Motor neuron (in vitro differentiated cells): ENCODE measurements at places on chromosomes 5 and 9. TPM values are rescaled to one million over a fixed set of nuclear protein-coding genes. Genes with fewer than 3 reads are reported as not detected.

TOR4A gene
- 12.3 and 14.2 TPM in 2 replicates for total RNA-seq

ST8SIA4 gene
- total RNA-seq = 16.8 and 17.1 TPM in 2 replicates

FKBP15 gene
- total RNA-seq = 25.5 and 29.8 TPM in 2 replicates

WDR38 gene
- not detected in 2 replicates for total RNA-seq
